Activated CD4-positive, alpha-beta T cell treated with anti-CD3 and anti-CD28 coated beads for 4 hours (primary cell): ENCODE measurements at places on chromosomes 12 and 14.

- DNase-seq = no peak
These were observed 90.5 kb downstream of the TSPAN9 start for GRCh38 chr12:3167636-3168035.

DNA sequence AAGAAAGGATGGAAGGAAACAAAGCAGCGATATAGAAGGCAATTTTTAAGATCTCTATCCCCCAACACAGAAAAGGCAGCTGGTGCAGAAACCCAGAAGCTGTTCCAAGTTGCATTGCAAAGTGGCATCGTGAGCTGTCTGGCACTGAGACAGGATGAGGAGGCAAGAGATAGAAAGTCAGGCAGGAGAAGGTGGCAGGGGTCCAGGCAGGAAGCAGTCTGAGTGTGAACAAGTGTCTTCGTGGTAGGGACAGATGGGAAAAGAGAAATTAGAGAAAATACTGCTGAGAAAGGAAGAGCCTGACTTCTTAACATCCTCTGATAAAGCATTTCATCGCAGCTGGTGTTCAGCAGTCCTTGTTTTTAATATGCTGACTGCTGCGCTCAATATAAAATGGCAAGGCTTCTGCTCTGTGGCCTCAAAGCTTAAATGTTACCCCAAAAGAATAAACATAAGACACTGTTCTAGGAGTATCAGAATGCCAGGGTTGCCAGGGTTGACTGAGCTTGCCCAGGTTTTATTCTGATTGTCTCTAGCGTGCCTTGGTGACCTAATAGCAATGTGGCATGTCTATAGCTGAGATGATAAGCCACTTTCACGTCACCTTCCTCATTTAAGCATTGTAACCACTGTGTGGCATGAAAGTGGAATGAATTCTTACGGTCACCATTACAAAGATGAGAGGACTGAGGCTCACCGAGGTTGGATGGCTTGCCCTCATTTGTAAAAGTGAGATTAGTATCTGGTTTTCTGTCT is 397.6 kb downstream of the NUAK1 start:
- no peak for DNase-seq

- no peak for DNase-seq
These were observed 47.7 kb downstream of the BCL11B start for GRCh38 chr14:99224116-99224910.

DNA sequence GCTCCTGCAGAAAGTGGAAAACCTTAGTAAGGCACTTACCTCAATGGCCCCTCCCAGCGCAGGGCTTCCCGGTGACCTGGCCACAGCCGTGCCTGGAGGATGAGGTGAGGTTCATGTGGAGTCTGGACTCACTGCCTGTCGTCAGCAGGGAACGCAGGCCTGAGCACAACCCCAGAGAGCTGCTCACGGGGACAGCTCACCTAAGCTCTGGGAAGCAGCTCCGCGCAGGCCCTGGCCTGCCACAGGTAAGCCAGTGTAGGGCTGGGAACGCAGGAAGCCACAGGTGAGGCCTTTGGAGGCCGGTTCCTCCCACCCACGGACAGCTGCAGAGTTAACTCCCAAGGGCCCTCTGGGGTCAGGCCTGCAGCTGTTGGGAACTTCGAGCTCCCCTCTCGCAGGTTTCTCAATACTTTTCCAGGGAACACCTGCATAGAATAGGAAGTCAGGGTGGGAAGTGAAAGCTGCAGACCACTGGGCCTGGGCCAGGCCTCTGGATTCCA is 32.7 kb downstream of the ANAPC7 start:
- DNase-seq = no peak

- DNase-seq = no peak
These were observed 223.6 kb upstream of the TMPO start for GRCh38 chr12:98291828-98292227.
